ENCODE measurements at places on chromosomes 13 and 19.

GRCh38 chr19:7494416-7495098 lies 5.7 kb upstream of the PEX11G start:
- no peak for DNase-seq

GRCh38 chr13:109899316-109899715 lies 112.9 kb upstream of the IRS2 start:
- no peak for DNase-seq

- DNase-seq, result no peak
Observed at GRCh38 chr13:98098516-98098915, 44.4 kb upstream of the FARP1 start.

GRCh38 chr19:2483084-2483483 lies 7.2 kb downstream of the GADD45B start:
- DNase-seq, result no peak

DNA sequence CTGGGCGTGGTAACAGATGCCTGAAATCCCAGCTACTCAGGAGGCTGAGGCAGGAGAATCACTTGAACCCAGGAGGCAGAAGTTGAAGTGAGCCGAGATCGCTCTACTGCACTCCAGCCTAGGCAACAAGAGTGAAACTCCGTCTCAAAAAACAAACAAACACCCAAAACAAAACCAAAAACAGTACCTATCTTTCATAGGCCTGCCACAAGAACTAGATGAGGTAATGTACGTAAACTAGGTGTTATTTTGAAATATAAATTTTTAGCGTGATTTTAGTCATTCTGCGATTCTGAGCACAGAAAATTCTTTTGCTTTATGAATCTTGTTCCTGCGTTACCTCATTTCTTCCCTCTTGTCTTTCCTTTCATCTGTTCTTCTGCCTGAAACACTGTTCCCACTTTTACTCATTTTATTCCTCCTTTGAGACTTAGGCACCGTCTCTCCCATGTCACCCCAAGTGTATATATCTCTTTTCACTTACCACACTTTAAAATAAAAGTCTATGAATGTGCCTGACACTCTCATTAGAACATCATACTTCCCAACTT lies 238.2 kb upstream of the HTR2A start:
- no peak for DNase-seq

DNA sequence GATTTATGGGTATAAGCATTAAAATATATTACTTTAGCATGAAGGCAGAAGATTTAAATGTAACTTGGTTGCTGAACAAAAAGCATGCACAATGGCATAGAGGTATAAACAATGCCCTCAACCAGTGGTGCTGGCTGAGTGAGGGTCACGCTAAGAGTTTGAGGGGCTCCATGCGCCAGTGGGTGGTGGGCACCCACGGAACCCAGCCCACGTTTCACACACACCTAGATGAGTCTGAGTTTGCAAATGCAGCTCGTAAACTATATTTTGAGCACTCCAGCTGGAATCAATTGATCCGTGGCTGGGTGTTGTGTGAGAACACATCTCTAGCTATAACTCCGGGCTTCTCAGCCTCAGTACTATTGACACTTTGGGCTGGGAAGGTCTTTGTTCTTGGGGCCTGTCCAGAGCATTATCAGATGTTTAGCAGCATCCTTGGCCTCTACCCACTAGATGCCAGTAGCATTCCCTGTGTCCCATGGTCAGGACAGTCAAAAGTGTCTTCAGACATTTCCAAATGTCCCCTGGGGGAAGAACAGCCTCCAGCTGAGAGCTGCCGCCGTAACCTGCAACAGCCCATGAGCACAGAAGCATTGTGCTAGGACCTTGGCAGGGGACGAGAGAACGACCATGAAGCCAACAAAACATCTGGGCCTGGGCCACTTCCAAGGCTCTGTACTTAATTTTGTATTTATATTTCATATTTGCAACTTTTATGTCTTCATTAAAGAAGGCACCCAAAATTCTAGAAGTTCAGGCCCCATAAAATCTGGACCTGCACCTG lies 108.1 kb upstream of the SOX1 start:
- no peak for DNase-seq

GRCh38 chr13:39672378-39673132 lies 17.1 kb downstream of the COG6 start:
- no peak for DNase-seq

DNA sequence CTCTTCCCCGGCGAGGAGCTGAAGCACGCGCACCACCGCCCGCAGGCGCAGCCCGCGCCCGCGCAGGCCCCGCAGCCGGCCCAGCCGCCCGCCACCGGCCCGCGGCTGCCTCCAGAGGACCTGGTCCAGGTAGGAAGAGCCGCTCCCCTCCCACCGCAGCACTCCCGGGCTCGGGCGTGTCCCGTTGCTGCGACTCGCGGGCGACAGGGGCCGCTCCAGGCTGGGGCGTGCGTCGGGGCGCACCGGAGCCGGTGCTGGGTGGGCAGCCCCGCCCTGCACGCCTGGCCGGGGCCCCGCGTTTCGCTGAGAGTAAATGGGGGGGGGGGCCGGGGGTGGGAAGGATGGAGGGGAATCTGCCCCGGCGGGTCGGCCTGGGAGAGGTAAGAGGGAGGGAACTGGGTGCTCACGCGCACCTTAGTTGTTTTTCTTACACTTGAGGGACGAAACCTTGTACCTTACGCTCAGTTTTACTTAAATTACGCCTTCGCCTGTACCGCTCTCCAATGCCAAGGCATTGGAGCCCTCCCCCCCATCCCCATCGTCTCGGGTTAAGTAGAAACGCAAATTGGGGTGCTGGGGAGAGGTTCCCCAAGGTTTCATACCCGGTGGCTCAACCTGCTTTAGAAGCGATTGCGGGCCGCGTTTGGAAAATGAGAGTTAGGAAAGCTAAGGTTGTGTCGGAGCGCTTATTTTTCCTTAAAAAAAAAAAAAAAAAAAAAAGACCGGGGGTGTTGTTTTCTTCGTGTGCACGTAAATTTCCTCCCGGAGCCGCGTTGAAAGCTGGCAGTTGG lies 850 bp downstream of the KLF5 start:
- DNase-seq, result no peak

GRCh38 chr13:47114030-47114429 lies 217.2 kb upstream of the HTR2A start:
- no peak for DNase-seq

DNA sequence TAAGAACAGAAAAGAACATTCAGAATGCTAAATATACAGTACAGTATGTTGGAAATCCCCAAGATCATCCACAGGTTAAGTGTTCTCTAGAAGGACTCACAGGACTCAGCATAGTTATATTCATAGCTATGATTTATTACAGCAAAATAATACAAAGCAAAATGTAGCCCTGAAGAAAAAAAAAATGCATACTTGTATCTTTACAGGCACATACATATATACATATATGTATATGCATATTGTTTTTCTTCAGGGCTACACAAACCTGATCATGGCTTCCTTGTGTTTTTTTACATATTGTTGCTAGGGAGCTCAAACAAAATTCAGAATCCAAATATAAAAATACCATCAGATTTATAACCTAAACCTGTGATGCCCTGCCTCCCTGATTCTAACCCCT lies 78.5 kb downstream of the TUBA3C start:
- no peak for DNase-seq

DNA sequence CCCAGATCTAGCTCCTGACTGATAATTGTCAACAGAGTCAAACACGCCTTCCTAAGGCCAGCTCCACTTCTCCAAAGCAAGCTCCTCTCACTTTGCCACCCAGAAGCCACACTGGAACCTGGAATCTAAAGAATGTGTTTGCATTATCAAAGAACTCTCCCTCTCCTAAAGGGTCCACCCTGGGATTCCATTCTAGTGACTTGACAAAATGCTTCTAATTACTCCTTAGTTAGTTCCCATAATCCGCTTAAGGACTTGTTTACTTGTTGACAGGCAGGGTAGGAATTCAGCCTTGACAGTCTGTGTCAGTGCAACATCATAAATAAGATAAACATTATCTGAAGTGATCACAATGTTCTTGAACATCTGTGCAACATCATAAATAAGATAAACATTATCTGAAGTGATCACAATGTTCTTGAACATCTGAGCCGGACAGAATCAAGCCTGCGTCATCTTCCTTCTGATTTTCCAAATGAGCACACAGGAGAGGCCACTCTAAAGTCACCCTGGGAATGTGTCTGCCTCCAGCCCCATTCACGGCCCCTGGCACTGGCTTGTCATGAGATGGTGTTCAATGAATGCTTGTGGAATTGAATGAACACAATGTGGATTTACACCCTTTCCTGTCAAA lies 512.1 kb downstream of the IRS2 start:
- DNase-seq, result no peak

- DNase-seq, result no peak
Observed at GRCh38 chr19:1109032-1109551, 5.3 kb downstream of the GPX4 start.

DNA sequence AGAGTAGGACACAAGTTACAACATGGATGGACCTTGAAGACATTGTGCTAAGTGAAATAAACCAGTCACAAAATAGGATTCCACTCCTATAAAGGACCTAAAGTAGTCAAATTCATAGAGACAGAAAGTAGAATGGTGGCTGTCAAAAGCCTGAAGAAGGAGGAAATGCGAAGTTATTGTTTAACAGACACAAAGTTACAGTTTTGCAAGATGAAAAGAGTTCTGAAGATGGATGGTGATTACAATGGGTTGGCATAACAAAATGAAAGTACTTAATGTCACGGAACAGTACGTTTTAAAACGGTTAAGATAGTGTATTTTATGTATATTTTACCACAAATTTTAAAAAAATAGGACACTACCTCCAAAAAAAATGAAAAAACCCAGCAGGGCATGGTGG lies 34.8 kb downstream of the FOXO1 start:
- no peak for DNase-seq

- no peak for DNase-seq
Observed at GRCh38 chr13:107203146-107203847, 635.4 kb upstream of the ARGLU1 start.

GRCh38 chr19:5534787-5535586 lies 32.8 kb downstream of the TINCR start:
- DNase-seq, result no peak

GRCh38 chr19:5127717-5128116 lies 158.8 kb downstream of the KDM4B start:
- no peak for DNase-seq

DNA sequence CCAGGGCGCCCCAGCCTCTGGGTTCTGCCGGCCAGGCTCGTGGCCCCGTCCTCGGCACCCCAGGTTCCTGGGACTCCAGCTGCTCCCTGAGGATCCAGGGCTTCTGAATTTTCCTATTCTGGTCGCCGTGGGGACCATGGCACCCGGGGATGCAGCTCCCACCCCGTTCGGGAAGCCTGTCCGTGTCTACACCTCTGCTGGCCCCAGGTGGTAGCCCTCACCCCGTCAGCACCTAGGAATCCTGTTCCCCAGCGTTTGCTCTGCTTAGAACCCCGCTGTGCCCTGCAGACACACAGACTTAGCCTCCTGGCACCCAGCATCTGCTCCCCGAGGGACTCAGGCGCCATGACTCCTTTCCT lies 960 bp downstream of the PPFIA3 start:
- DNase-seq, result no peak

- DNase-seq, result no peak
Observed at GRCh38 chr13:112962911-112963625, 5.9 kb upstream of the MCF2L start.

DNA sequence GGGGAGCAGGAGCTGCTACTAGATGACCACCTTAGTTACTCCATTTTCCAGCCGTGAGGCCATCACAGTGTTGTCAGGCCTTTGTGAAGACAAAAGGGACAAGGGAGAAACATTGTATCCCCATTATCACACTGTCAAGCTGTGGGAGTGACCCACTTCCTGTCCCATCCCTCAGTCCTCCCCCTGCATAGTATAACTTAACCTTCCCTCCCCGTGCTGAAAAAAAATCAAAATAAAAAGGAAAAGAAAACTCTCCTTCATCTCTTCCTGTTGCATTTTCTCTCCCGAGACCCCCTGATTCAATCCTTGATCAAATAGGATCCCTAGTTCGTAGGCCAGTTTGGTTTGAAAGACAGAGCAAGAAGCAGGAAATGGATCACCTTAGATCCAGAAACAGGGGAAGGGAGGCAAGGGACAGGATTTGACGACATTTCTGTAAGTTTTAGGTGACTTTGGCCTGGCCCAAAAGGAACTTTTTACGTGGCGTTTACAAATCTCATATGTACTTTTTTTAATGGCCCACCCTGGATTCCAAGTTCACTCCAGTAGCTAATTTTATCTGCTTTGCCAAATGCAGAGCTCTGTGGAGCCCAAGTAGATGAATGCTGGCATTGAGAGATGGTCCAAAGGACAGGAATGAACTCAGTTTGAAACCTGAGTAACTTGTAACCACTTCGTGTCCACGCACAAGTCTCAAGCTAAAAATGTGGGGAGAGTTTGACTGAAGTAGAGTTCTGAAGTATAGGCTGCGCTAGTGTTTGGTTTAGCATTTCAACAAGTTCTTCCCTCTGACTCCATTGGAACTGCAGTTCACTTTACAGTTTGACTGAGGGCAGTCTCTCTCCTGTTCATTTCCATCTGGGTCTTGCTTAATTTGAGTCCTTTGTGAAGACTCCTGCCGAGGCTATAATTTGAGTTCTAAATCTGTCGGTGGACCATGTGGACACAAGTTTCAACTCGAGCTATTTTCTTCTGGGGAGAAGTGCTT lies 16.6 kb upstream of the GATAD2A start:
- DNase-seq, result no peak

DNA sequence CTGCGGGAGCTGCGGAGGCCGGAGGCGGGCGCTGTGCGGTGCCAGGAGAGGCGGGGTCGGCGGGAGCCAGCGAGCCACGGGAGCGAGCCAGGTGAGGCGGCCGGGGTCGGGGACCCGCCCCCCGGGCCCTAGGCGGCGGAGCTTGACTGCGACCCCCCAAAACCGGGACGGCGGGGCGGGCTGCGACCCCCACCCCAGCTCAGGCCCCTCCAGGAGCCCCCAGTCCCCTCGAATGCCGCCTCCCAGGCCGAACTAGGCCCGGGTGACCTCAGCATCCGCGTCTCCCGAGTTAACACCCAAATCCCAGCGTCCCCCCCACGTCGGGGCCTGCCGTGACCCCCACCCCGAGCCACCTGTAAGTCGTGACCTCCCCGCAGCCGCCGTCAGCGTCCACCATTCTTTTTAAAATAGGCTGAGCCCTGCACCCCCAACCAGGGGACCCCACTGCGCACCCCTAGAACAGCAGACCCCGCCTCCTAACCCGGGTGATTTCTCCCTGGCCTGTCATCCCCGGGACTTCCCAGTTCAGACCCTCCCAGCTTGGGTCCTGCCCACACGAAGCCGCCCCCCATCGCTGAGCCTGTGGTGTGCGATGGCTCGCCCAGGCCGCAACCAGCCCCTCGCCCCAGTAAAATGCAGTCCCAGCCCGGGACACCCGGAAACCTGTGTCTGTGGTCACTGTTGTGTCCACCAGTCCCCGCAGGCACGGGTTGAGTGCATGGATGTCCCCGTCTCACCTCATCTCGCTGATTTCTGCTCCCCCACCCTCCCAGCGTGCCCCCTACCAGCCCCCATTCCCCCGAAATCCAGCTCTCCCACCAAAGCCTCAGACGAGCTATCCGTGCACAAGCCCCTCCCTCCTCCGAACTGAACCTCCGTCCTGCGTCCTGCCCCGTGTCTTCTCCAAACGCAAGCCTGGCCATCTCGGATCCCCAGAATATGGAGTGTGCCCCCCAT lies 551 bp downstream of the FZR1 start:
- no peak for DNase-seq

- no peak for DNase-seq
Observed at GRCh38 chr19:35389192-35389861, 18.5 kb downstream of the GPR42 start.

GRCh38 chr19:30064771-30065494 lies 122.9 kb downstream of the URI1 start:
- DNase-seq, result no peak

- no peak for DNase-seq
Observed at GRCh38 chr13:40076765-40077362, 421.4 kb downstream of the COG6 start.

All from stimulated activated CD8-positive, alpha-beta memory T cell treated with anti-CD3 and anti-CD28 coated beads, Interleukin-2, amount 100 ng/mL, for 1 hour (primary cell).